ENCODE measurements at places on chromosomes 3 and 15.
A peak's percentile ranks its signal among the peaks of the same experiment; 100 is the strongest.

- DNase-seq = no peak
Measured at GRCh38 chr3:180594631-180595558, 7.1 kb upstream of the TTC14 start.

- no peak for DNase-seq
Measured at GRCh38 chr3:41330465-41330864, 131.2 kb downstream of the CTNNB1 start.

GRCh38 chr3:187996609-187997008 lies 157.3 kb upstream of the LPP start:
- DNase-seq = no peak

GRCh38 chr3:34264337-34265041 lies 466.1 kb downstream of the PDCD6IP start:
- no peak for DNase-seq

DNA sequence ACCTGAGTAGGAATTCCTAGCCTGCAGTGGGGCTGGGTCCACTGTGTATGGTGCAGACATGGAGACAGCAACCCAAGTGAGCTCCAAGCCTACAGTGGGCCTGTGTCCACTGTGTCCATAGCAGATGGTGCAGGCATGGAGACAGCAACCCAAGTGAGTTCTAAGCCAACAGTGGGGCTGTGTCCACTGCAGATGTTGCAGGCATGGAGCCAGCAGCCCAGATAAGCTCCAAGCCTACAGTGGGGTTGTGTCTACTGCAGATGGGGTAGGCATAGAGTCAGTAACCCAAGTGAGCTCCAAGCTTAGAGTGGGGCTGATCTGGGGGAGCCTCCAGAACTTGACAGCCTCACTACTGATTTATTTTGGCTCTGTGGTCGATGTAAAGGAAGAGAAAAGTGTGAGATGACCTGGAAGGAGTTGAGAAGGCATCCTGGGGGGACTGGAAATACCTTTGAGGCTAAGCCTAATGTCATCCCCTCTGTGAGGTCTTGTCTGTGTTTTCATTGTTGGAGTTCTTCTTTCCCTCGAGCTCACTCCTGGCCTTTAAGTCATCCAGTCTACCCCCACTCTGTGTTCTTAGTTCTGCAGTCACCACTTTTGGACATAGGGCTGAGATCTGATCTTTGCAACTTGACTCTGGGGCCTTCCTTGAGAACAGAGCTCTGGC lies 22.4 kb upstream of the IL16 start:
- no peak for DNase-seq

GRCh38 chr3:15361494-15362214 lies 29.3 kb upstream of the SH3BP5 start:
- DNase-seq = peak; percentile 72

GRCh38 chr3:127135241-127136023 lies 57.5 kb upstream of the PRR23E start:
- DNase-seq = no peak
